ENCODE measurements at places on chromosomes 5 and 9. TPM values are rescaled to one million over a fixed set of nuclear protein-coding genes. Genes with fewer than 3 reads are reported as not detected.

GRCh38 chr9:7976856-7977255, 177.3 kb upstream of the DMAC1 start:
- no peaks in the 10 kb centered on the region for H3K36me3 ChIP-seq
- no peak for DNase-seq
- peaks cover 68% of the 10 kb centered on the region for H3K4me1 ChIP-seq

Gene VAV2
- 5.3 TPM for total RNA-seq

Gene DND1
- 2.3 TPM for total RNA-seq

DNA sequence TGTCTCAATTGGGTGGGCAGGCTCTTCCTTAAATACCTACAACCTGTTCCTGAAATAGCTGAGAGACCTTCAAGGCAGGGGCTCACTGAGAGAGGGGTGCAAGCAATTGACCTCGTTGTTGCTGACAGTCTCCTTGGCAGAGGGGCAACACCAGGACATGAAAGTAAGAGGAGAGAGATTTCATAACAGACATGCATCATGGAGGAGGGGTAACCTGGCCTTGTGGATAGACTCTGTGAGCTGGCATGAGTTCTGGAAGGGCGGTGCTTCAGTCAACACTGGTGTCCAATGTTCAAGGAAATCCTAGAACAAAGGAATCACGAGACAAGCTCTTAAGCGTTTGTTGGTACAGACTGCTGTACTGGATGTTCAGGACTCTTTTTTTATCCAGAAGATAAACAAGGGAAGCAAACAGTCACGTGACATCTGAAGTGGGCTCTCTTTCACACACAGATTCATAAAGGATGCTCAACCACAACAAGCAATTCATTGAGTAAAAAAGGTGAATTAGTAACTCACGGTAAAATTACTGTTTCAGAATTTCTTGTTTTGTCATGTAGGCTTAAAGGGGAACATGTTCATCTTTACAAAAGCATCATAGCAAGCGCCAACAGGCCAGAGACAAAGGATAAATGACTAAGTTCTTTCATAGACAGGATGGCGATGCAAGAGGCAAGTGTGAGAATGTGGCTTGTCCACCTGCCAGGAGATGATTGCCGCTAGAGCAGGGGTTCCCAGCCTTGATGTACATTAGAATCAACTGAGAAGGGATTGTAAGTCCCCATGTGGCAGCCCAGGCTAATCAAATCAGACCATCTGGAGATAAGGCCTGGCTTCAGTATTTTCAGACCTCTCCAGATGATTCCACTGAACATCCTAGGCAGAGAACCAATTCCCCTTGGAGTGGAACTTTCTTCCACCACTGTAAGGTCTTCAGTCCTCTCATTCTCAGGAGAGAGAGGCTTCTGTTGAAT, 20.7 kb downstream of the ANKRA2 start:
- DNase-seq, result no peak
- no peaks in the 10 kb centered on the region for H3K4me1 ChIP-seq
- no peak overlapping the region for H3K4me3 ChIP-seq
- peaks cover 9% of the 10 kb centered on the region for H3K27me3 ChIP-seq

Gene SAXO1
- total RNA-seq, result 0.31 TPM

GRCh38 chr5:56259002-56259511, 25.9 kb upstream of the ANKRD55 start:
- DNase-seq, result no peak
- no peaks in the 10 kb centered on the region for H3K36me3 ChIP-seq
- no peaks in the 10 kb centered on the region for H3K4me1 ChIP-seq
- H3K27ac ChIP-seq, result peak overlapping the region; percentile 1
- no peak overlapping the region for H3K4me3 ChIP-seq

DNA sequence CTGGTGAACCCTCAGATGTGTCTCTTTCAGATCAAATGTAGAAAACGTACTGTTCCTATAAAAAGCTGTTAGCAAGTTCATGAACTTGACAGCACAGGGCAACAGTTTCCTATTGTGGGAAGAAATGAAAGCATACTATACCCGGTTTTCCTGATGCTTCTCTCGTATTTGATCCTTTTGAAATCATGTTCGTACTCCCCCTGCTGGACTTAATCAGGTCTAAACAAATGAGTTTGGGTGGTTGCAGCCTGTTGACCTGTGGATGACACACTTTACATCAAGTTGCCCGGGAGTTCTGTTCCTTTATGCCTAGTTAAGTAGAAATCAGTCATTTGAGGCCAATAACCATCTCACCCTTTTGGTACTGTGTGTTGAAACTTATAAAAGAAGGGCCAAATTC, 1992.3 kb downstream of the MAT2B start:
- no peak overlapping the region for H3K27ac ChIP-seq
- DNase-seq, result no peak
- no peak overlapping the region for H3K4me3 ChIP-seq
- H3K4me1 ChIP-seq, result no peaks in the 10 kb centered on the region
- no peaks in the 10 kb centered on the region for H3K27me3 ChIP-seq
- no peaks in the 10 kb centered on the region for H3K36me3 ChIP-seq

- no peak overlapping the region for H3K27ac ChIP-seq
- no peak overlapping the region for H3K4me3 ChIP-seq
- no peaks in the 10 kb centered on the region for H3K4me1 ChIP-seq
Measured at GRCh38 chr5:1031306-1031959, 22.8 kb downstream of the NKD2 start.
